ENCODE measurements at places on chromosomes 12 and 14.

GRCh38 chr12:5264006-5264405 lies 167.9 kb upstream of the NTF3 start:
- no peak for DNase-seq

DNA sequence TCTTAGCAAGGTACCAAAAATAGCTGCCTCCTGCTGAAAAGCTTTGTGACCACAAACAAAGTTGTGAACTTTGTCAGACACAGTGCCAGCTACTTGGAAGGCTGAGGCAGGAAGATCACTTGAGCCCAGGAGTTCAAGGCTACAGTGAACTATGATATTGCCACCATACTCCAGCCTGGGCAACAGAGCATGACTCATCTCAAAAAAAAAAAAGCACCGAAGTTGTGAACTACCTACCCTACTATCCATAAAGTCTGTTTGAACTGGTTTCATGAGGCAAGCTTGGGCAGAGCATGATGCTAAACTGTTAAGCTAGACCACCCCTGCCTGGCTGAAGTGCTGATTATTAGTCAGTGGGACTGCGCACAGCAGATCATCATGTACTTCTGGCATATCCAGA lies 75.5 kb downstream of the RAD52 start:
- DNase-seq = no peak

- no peak for DNase-seq
These were observed 13.1 kb upstream of the CIPC start for GRCh38 chr14:77084985-77085384.

GRCh38 chr12:88691811-88692210 lies 111.5 kb upstream of the KITLG start:
- no peak for DNase-seq

- DNase-seq = no peak
These were observed 108.7 kb upstream of the HIF1A start for GRCh38 chr14:61586544-61587055.

DNA sequence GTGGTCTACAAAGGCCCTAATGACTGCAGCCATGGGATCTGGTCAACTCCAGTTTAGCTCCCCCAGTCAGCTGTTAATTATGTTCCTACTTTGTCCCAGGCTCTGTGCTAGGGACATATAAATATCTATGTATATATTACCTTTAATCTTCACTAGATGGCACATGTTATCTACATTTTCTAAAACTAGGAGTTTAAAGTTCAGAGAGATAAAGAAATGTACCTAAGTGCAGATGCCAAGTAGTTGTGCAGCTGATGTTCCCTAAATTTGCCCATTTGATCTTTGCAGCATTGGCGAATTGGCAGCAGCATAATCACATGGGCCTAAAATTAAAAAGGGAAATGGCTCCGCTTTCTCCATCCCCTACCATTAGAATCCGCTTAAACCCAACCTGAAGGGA lies 541.1 kb downstream of the MED13L start:
- no peak for DNase-seq

All from stimulated activated effector memory CD8-positive, alpha-beta T cell treated with anti-CD3 and anti-CD28 coated beads, Interleukin-12 subunit alpha, Interleukin-12 subunit beta, amount 100 ng/mL, for 72 hours (primary cell).